Activated T-helper 1 cell treated with anti-CD3 and anti-CD28 coated beads, Interleukin-12 subunit alpha, Interleukin-12 subunit beta, Interleukin-2, Interleukin-4 antibody, amounts not matched to agents 30 ng/mL and 10 ng/mL and 1 ng/mL, durations not matched to agents 14 hours and 24 hours and 36 hours (primary cell): ENCODE measurements at places on chromosomes 2 and 18. TPM values are rescaled to one million over a fixed set of nuclear protein-coding genes. Genes with fewer than 3 reads are reported as not detected.

- H3K27me3 ChIP-seq, result peaks cover 3% of the 10 kb centered on the region
- no peak overlapping the region for H3K4me3 ChIP-seq
- H3K36me3 ChIP-seq, result no peaks in the 10 kb centered on the region
- no peaks in the 10 kb centered on the region for H3K4me1 ChIP-seq
- no peak overlapping the region for H3K27ac ChIP-seq
Measured at GRCh38 chr18:41410006-41410405, 545.0 kb upstream of the PIK3C3 start.

DNA sequence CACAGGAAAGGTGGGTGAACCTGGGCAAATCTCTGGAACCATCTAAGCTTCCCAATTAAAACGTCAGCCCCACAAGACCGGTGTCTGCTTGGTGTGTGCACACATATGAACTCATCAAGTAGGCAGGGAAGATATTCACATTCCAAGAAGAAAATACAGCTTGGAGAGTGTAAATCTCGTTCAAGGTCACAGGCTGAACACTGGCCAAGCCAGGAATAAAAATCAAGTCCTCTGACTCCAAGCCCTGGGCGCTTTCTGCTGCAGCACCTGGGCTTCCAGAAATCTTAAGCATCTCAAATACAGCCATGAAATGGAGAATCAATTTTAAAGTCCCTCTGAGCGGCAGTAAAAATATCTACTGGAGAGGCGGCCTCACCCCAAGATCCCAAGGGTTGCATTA lies 150.9 kb downstream of the TWIST2 start:
- no peak overlapping the region for H3K27ac ChIP-seq
- H3K4me1 ChIP-seq, result no peaks in the 10 kb centered on the region
- DNase-seq, result no peak
- H3K4me3 ChIP-seq, result no peak overlapping the region
- H3K27me3 ChIP-seq, result peaks cover 3% of the 10 kb centered on the region

Gene TFCP2L1
- 0.02 TPM in 1 of 2 replicates, not detected in the other for total RNA-seq

Gene METTL4
- 15.0 and 26.2 TPM in 2 replicates for total RNA-seq

- H3K27me3 ChIP-seq, result no peaks in the 10 kb centered on the region
- no peaks in the 10 kb centered on the region for H3K36me3 ChIP-seq
- H3K4me3 ChIP-seq, result no peak overlapping the region
- no peaks in the 10 kb centered on the region for H3K4me1 ChIP-seq
Measured at GRCh38 chr2:137693534-137693933, 270.7 kb upstream of the HNMT start.

DNA sequence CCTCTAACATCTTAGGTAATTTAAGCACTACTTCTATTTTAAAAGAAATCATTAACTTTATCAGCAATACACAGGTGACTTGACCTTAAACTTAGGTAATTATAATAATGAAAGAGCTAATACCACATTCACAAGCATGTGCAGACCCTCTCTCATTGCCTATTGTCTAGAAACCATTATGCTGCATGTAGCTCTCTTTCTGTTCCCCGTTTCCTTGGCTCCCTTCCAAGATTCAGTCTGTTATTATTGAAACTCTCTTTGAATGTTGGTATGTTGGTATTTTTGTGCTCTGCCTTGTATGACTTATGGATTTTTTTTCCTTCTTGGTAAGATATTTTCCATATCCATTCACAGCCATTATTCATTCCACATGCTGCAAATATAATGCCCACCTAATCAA lies 201.2 kb downstream of the CDCA7 start:
- H3K27ac ChIP-seq, result no peak overlapping the region
- H3K4me3 ChIP-seq, result no peak overlapping the region
- no peaks in the 10 kb centered on the region for H3K36me3 ChIP-seq

DNA sequence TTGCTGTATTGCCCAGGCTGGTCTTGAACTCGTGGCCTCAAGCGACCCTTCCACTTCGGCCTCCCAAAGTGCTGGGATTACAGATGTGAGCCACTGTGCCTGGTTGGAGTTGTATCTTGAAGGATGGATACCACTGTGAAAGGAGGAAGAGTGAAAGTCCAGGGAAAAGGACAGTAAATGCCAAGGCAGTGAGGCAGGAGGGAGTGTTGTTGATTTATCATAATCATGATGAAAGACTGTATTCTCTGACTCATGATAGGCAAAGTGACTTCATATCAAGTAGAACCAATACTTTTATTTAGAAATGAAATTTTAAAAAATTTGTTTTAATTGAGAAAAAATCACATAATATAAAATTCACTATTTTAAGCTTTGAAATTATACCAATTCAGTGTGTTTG lies 162.3 kb downstream of the ARHGAP28 start:
- H3K27me3 ChIP-seq, result no peaks in the 10 kb centered on the region
- no peak for DNase-seq
- no peak overlapping the region for H3K27ac ChIP-seq
